ENCODE measurements at places on chromosomes 6 and 20.

DNA sequence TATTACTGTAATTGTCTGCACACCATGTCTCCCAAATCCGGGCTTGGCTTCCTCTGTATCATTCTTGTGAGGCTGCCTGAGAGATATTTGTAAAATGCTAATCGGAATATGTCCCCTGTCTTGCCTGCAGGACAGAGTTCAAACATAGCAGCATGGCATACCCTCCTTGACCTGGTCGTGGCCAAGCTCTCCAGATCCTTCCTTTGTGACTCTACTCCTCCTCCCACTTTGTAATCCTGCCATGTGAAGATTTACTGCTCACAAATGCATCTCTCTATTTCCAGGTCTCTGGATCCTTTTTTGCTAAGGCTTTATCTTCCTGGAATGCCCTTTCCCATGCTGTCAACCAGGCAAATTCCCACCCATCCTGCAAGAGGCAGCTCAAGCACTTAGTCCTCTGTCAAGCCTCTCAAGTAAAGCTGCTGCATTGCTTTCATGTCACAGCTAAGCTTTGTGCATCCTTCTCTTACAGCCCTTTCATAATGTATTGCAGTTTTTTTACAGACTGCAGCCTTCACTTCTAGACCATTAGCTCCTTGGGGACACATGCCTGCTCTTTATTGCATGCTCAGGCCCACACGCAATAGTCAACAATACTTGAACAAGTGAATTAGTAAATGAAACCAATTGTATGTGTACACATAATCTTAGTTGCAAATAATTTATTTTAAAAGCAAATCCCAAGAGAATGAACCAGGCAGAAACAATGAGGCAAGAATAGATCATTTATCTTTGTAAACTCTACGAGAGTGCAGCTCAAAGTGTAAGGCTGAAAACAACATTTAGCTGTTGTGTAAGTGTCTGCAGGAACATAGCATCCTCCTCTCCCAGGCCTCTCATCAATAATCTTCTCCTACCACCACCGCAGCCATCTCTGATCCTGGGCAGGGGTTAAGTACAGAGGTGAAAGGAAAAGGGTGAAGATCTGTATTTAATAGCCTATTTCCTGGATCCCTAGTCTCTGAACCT, 45.8 kb downstream of the HIVEP2 start:
- no peak for DNase-seq

DNA sequence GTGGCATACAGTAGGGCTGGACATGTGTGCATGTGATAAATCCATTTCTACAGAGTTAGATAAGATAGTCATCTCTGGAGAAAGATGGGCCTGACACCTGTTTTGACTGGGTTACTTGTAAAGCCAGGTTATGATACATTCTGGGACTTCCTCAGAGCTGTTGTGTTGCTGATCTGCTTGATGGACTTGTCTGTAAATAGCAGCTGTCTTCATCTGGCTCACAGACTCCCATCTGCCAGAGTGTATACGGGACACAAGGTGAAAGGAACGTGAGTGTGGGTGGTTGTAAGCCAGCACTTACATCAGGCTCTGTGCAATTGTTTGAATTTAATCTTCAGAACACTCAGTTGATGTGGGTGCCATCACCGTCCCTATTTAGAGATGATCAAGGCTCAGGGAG, 49.8 kb downstream of the ZDHHC14 start:
- no peak for DNase-seq

DNA sequence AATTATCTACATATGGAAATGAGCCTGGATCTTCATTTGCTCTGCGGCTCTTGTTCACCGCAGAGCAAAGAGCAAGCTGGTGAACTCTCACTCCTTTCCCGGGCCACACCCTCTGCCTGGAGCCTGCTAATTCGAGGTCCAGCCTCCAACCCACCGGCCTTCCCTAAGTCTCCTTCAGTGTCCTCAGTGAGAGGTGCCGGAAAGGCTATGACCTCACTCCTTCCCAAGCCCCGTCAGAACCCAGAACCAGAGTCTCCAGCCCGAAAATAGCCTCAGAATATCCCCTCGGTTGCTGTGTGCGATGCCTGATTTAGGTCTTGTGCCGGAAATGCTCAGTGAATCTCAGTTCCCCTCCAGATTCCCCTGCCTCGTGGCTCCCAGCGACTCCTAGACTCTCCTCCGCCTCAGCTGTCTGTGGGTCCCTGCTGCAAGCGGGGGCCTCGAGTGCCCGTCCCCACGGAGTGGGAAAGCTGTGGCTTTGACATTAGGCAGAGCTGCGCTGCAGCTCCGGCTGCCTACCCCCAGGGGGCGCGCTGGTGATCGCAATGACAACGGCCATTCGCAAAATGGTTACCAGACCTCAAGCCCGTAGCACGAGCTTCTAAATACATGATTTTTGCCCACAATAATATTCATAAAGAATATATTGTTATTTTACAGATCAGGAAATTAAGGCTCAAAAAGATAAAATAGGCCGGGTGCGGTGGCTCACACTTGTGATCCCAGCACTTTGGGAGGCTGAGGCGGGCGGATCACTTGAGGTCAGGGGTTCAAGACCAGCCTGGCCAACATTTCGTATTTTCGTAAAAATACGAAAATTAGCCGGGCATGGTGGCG, 4.1 kb upstream of the BNIP5 start:
- peak; percentile 79 for DNase-seq

GRCh38 chr6:11702500-11703130, 76.0 kb downstream of the ADTRP start:
- DNase-seq, result no peak

- DNase-seq, result peak; percentile 85
Observed at GRCh38 chr6:29723666-29724588, 693 bp downstream of the HLA-F start.

DNA sequence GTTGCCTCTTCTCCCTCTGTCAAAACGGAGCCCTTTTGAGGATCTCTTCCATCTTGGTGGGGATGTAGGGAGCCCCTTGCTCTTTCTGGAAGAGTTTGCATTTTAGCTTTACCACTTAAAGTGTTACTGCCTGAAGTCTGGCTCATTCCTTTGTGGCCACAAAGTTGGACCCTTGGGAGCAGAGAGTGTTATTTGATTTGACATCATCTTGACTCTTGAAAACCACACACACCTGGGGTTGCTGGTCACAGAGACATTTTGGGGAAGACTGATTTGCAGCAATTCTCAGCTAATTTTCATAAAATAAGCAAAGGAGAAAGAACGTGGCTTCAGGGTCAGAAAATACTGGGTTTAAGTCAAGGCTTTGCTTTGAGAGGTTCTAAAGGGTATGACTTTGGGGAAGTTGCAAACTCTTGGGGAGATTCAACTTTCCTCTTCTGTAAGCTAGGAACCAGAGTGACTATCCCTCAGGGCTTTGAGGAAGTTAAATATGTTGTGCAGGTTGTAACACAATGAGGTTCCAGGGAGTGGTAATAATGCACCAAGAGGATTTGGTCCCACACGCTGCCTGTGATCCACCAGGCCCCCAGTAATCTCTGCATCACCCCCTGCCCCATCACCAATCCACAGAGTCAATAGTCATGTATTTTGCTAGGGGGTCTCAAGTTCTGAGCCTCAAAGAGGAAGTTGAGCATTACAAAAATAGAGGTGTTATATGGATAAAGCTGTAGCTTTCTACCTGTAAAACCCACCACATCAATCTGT, 141.6 kb upstream of the SLC24A3 start:
- DNase-seq, result no peak

- no peak for DNase-seq
Observed at GRCh38 chr20:9949563-9949962, 85.2 kb upstream of the ANKEF1 start.

GRCh38 chr6:41200296-41200900, 551 bp downstream of the TREML2 start:
- peak; percentile 70 for DNase-seq

DNA sequence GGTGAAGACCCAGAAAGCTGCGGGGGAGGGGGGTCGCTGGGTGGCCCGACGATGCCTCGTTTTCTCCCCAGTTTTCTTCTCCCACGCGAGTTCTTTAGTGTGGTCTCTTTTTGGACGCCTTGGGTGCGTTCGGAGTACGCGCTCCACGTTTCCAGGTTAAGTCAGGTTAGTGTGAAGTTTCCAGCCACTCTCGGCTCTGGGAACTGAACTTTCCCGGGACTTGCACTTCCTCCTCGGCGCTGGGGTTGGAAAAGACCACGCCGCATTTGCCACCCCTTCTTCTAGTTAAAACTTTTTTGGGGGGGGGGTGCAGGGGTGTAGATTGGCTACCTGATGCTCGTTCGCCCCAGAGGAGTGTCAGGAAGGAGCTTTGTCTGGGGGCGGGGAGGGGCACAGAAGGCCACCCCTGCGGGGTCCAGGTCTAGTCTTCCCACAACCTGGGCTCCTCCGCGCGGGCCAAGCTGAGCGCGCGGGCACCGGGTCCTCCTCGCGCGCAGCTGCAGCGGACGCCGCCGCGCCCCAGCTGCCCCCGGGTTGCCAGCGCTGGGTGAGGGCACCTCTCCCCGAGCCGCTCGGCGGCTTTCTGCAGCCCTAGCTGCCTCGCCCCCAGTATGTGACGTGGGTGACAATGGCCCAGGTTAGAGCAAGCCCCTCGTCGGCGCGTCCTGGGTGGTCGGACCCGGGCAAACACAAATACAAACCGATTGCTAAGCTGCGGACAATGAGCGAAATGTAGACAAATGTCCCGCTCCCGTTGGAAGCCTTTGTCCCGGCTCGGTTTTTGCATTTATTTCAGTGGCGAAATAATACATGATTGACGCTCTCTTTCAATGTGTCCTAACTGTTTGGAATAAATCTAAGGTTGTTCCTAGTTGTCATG, 1.7 kb upstream of the NKX2-2 start:
- DNase-seq, result no peak

GRCh38 chr6:27157459-27158315, 89.8 kb upstream of the PRSS16 start:
- DNase-seq, result peak; percentile 85
